Mesenchymal stem cell (in vitro differentiated cells and primary cell): ENCODE measurements at places on chromosomes 1 and 21.

DNA sequence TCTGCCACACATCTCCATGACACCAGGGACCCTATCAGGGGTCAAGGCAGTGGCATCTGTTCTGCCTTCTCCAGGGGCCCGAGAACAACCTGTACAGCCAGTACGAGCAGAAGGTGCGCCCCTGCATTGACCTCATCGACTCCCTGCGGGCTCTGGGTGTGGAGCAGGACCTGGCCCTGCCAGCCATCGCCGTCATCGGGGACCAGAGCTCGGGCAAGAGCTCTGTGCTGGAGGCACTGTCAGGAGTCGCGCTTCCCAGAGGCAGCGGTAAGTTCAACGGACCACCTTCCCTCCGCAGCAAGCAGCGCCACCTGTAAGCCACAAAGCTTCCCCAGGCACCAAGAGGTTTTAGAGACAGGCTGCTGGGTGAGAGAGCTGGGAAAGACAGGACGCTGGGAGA, 15.9 kb downstream of the MX2 start:
- DNase-seq = no peak

GRCh38 chr1:226875641-226876295, 5.4 kb downstream of the PSEN2 start:
- no peak for DNase-seq

GRCh38 chr1:151935154-151935553, 25.8 kb upstream of the THEM4 start:
- peak; percentile 40 for DNase-seq

DNA sequence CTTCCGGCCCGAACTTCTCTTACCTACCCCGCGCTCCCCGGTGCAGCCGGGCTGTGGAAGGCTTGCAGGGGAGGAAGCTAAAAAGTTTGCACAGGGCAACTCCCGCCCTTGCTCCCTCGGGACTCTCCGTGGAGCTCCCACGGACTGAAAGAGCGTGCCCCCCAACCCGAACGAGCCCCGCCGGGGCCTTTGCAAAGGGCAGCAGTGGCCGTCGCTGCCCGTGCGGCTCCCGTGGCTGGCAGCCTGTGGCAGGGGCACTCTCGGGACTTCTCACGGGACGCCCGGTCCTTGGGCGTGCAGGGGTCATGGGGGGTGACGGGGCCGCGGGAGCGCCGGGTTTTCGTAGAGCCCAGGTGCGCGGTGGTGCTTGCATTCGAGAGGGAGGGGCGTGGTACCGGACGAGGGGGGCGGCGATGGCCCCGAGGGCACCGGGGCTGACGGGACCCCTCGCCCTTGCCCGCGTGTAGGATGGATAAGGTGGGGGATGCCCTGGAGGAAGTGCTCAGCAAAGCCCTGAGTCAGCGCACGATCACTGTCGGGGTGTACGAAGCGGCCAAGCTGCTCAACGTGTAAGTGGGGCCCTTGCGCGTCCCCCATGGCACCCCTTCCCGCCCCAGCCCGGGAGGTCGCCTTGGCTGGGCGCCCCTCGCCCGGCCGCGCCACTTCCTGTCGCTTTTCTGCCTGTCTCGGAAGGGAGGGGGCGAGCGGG, 711 bp downstream of the GADD45A start:
- DNase-seq = peak; percentile 44

- DNase-seq = no peak
Measured at GRCh38 chr1:182549346-182549745, 39.7 kb downstream of the RNASEL start.

- DNase-seq = no peak
Measured at GRCh38 chr1:118556936-118557335, 371.9 kb upstream of the SPAG17 start.

DNA sequence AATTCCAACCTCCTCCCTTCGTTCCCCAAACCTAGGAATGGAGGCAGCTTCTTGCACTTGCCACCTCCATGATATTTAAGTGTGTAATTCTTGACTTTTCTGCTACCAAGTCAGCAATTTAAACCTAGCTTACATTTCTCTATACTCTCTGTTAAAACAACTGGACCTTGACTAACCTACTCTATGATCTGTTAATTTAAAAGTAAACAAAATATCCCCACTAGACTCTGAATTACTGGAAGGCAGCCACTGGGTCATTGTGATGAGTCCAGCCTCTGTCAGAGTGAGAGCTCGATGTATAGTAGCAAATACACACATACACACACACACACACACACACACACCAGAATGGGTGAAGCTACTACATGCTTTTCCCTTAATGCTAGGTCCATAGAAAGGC, 40.0 kb upstream of the DHCR24 start:
- no peak for DNase-seq
